Chondrocyte (in vitro differentiated cells): ENCODE measurements at places on chromosomes 5 and 9. TPM values are rescaled to one million over a fixed set of nuclear protein-coding genes. Genes with fewer than 3 reads are reported as not detected.
A peak's percentile ranks its signal among the peaks of the same experiment; 100 is the strongest.

DNA sequence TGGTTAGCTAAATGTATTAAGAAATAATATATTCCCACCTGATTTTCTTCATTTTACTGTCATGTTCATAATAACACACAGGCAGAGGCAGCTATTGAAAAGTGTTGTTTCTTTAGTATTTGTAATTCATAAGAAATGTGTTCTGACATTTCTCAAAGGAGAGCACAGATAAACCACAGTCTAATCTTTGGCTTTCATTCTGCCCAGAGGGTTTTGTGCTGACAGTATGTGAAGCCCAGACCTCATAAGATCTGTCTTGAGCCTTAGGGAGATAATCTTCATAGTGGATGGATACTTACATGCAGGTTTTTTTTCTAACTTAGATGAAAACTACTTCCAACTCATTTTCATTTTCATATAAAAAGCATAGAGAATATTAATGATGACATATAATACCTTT, 206.1 kb downstream of the CHSY3 start:
- no peak for DNase-seq
- no peak overlapping the region for H3K4me3 ChIP-seq
- H3K4me1 ChIP-seq: peaks cover 62% of the 10 kb centered on the region
- H3K27me3 ChIP-seq: no peaks in the 10 kb centered on the region
- no peaks in the 10 kb centered on the region for H3K36me3 ChIP-seq

GRCh38 chr5:180642779-180643178, 6.6 kb downstream of the FLT4 start:
- peaks cover 38% of the 10 kb centered on the region for H3K27me3 ChIP-seq
- no peak overlapping the region for H3K4me3 ChIP-seq
- H3K36me3 ChIP-seq: no peaks in the 10 kb centered on the region

DNA sequence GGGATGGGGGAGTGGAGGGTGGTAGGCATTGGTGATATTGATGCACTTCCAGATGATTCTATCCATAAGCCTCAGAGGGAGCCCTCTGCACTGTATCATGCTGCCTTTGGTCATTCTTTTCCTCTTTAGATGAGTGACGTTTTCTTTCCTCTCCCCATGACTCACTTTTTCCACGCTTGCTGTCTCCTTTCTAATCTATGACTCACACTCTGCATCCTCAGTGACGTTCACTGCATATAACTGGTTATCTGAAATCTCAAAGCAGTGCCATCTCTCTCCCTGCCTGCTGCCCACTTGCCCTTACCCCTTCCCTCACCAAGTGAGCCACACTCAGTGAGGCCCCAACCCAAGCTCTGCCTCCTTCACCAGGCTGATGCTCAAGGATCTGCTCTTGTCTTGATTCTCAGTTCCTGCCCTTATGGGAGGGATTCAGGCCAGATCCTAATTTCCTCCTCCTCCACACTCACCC, 31.6 kb downstream of the PTGS1 start:
- no peak for DNase-seq
- peaks cover 10% of the 10 kb centered on the region for H3K4me1 ChIP-seq
- H3K36me3 ChIP-seq: no peaks in the 10 kb centered on the region
- H3K4me3 ChIP-seq: no peak overlapping the region
- peak overlapping the region; percentile 67 for H3K27ac ChIP-seq

DNA sequence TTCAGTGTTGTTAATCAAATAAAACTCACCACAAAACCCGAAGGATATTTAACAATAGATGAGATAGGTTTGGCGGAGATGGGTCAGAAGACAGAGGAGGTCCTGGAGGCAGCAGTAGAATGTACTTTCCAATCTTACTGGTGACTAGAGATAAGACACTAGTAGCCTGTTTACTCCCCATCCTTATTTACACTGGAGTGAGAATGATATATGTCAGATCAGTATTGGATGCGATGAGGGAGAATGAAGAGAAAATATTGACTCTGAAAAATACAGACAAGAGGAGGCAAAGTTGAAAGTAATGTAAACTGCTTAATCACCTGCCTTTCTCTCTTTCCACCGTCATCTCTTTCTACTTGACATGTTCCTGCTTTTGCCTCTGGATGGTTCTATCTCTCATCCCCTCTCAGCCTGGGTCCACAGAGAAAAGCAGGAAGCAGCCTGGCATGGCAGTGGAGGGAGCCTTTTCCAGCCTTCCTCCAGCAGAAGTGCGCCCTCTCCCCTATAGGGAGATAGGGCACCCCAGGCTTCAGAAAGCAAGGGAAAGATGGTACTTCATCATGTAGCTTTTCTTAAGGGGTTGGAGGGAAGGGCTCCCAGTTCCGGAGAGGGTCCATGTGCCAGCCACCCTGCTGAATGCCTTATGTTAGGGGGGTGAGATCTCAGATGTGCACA, 11.1 kb downstream of the PALM2AKAP2 start:
- no peak for DNase-seq
- H3K36me3 ChIP-seq: no peaks in the 10 kb centered on the region
- no peak overlapping the region for H3K4me3 ChIP-seq
- H3K27ac ChIP-seq: peak overlapping the region; percentile 67
- peaks cover 73% of the 10 kb centered on the region for H3K4me1 ChIP-seq

DNA sequence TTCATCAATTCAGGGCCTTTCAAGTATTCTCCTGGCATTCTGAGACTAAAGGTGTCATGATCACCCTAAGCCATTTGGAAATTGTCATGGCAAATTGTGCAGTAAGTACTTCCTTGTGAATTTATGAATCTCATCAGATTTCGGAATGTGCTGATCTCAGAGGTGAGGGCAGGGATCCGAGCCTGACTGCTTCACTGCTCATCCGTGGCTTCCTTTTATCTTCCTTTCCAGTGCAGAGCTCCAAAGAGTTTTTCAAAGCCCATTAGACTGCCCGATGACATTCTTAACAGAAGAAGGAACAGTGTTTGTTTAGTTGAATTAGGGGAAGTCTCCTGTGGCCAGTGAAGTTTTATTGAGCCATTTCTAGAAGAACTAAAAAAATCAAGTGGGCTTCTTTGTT, 182.8 kb upstream of the GDNF start:
- H3K36me3 ChIP-seq: no peaks in the 10 kb centered on the region
- H3K4me1 ChIP-seq: no peaks in the 10 kb centered on the region
- H3K4me3 ChIP-seq: no peak overlapping the region
- H3K27ac ChIP-seq: no peak overlapping the region
- H3K27me3 ChIP-seq: peaks cover 33% of the 10 kb centered on the region
- no peak for DNase-seq

DNA sequence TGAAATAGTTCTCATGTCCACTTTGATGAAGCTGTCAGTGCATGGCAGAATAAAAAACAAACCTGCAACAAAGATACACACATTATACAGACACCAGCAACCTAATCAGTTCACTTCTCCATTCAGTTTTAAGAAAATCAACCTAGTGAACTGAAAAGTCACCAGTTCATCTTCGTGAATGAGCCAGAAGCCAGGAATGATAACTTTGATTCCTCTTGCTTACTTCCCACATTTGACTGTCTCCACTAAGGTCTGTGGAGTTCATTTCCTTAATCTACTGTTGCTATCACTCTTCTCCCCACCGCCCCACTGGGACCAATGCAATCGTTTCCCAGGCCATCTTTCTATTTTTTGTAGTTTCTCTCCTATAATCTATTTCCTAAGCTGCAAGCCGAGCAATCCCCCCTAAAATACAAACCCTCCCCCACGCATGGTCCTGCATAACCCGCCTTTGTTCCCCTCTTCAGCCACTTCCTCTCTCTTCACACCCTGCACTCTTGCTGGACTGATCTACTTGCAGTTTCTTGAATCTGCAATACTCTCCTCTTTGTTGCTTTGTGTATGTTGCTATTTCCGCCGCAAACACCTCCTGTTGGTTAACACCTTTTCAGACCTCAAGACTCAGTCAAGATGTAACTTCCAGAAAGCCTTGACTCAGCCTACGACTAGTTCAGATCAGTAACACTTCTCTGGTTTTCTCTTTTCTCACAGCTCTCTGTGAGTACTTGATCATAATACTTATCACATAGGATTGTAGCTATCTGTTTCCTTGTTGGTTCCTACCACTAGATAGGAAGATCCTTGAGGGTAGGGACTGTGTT, 16.6 kb downstream of the STOM start:
- H3K36me3 ChIP-seq: peaks cover 10% of the 10 kb centered on the region
- DNase-seq: no peak
- H3K27ac ChIP-seq: no peak overlapping the region
- H3K27me3 ChIP-seq: no peaks in the 10 kb centered on the region

- H3K4me1 ChIP-seq: no peaks in the 10 kb centered on the region
- no peak overlapping the region for H3K27ac ChIP-seq
- peaks cover 6% of the 10 kb centered on the region for H3K27me3 ChIP-seq
- no peak overlapping the region for H3K4me3 ChIP-seq
Measured at GRCh38 chr9:17837965-17838364, 259.1 kb downstream of the SH3GL2 start.

- H3K27ac ChIP-seq: peak overlapping the region; percentile 74
- H3K36me3 ChIP-seq: peaks cover 3% of the 10 kb centered on the region
- H3K4me1 ChIP-seq: peaks cover 59% of the 10 kb centered on the region
- DNase-seq: no peak
- no peak overlapping the region for H3K4me3 ChIP-seq
- no peaks in the 10 kb centered on the region for H3K27me3 ChIP-seq
Measured at GRCh38 chr9:35928591-35929452, 19.5 kb downstream of the SPAAR start.

DNA sequence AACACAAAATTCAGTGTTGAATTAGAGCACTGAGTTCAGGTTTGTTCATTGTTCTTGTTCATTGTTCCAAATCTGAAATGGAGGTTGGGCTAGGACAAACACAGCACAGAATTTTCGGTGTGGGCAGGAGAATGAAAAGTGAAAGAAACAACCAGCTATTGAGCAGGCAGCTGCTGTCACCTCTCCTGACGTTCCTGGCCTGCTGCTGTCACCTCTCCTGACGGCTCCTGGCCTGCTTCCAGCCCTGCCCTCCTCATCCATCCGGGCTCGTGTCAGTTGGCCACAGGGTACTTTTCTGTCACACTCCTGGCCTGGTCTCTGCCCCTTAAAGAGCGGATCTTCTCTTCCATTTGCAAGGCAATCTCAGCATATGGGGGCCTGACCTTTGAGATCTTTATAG, 45.2 kb upstream of the CKMT2 start:
- H3K27me3 ChIP-seq: peaks cover 17% of the 10 kb centered on the region
- no peak overlapping the region for H3K4me3 ChIP-seq
- H3K36me3 ChIP-seq: no peaks in the 10 kb centered on the region
- no peak overlapping the region for H3K27ac ChIP-seq
- no peaks in the 10 kb centered on the region for H3K4me1 ChIP-seq

- H3K27ac ChIP-seq: no peak overlapping the region
- DNase-seq: no peak
- peaks cover 6% of the 10 kb centered on the region for H3K36me3 ChIP-seq
- no peaks in the 10 kb centered on the region for H3K27me3 ChIP-seq
- H3K4me3 ChIP-seq: no peak overlapping the region
Measured at GRCh38 chr5:128480158-128480557, 57.9 kb downstream of the FBN2 start.

DNA sequence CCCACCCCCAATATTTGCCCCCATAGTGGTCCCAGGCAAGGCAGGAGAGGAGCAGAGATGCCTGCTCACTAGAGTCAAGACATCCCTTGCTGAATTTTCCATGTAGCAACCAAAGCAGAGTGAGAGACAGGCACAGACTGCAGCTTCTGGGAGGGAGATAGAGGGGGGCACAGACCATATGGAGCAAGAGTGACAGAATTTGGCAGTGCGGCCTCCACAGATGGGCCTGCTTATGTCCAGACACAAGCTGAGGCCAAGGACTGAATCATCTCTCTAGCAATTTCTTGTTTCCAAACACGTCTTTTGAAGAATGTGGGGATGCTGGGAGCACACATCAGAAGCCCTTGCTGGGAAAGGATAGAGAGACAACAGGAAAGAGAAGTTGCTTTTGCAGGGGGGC, 53.0 kb upstream of the ALDH1B1 start:
- peaks cover 14% of the 10 kb centered on the region for H3K4me1 ChIP-seq
- no peak overlapping the region for H3K27ac ChIP-seq
- no peak for DNase-seq
- H3K4me3 ChIP-seq: no peak overlapping the region

GRCh38 chr5:167849874-167850273, 441.6 kb upstream of the WWC1 start:
- H3K4me3 ChIP-seq: no peak overlapping the region
- no peak for DNase-seq
- H3K4me1 ChIP-seq: peaks cover 21% of the 10 kb centered on the region
- no peak overlapping the region for H3K27ac ChIP-seq
- H3K36me3 ChIP-seq: peaks cover 6% of the 10 kb centered on the region

DNA sequence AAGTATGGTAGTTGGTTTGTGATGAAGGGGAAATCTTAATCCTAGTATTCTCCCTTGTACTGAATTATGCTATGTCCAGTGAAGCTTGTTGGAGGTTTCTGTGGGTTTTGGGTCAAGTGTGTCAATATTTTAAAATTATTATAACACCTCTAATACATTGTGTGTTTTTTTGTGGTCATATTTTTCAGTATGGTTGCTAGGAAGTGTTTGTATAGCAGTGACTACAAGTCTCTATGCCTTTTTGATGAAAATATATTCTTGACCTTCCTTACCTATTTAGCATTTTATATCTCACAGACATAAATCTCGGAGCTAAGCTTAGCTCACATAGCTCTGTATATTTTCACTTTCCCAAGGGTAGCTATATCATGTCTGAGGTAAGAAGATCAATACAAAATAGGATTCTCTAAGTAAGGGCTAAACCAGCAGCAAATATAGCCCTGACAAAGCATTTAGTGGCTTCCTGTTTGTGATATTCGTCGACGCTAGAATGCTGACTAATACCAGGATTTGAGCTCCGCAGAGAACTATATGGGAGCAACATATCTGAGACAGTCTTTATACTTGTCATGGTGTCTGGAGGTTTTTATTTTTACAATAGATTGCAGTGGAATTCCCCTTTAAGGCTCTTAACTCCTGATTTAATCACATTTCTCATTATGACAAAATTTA, 82.3 kb downstream of the MACIR start:
- no peaks in the 10 kb centered on the region for H3K4me1 ChIP-seq
- H3K27me3 ChIP-seq: no peaks in the 10 kb centered on the region
- H3K4me3 ChIP-seq: no peak overlapping the region
- no peak overlapping the region for H3K27ac ChIP-seq
- DNase-seq: no peak

DNA sequence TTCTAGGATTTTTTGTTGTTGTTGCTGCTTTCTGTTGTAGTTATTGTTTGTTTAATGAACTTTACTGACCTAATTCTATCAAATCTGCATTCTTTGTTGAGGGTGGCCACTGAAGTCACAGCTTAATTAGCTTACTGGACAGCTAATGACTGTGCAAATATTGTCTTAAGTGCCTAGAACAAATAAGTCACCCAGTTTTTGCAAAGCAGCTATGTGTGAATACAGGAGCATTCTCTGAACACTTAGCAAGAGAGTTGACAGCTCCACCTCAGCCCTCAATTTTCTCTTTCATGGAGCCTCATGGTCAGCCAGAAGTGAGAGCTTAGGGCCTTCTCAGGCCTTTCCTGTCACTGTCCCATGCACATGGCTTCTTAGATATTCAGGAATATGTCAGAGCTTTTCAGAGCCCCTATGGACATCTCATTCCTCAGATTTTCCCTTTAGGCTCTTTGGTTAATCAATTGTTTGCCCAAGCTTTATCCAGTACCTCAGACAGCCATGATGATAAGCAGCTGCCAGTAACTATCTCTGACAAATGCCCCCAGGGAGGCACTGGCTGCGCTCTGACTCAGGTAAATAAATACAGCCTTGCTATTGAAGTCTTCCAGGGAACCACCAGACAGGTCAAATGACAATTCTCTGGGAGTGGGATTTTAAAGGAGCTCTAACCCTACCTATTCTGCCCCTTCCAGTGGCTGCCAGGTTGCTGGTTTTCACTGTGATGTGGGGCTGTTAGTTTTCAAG, 241.4 kb upstream of the IL12B start:
- no peaks in the 10 kb centered on the region for H3K4me1 ChIP-seq
- H3K27me3 ChIP-seq: peaks cover 45% of the 10 kb centered on the region
- H3K27ac ChIP-seq: no peak overlapping the region
- H3K4me3 ChIP-seq: no peak overlapping the region
- DNase-seq: no peak

The PCDHGA3 gene
- 0.12 to 0.51 TPM (median 0.28 TPM) in 3 replicates for total RNA-seq

The HAVCR1 gene
- 0.15 TPM in 1 of 3 replicates, not detected in the others for total RNA-seq

The VDAC1 gene
- 138 to 173 TPM (median 143 TPM) in 3 replicates for total RNA-seq

The CARTPT gene
- total RNA-seq: not detected in 3 replicates
